ENCODE measurements at places on chromosomes 3 and 15. TPM values are rescaled to one million over a fixed set of nuclear protein-coding genes. Genes with fewer than 3 reads are reported as not detected.

NANOGP8 gene
- total RNA-seq, result not detected

ISL2 gene
- not detected for total RNA-seq

LNP1 gene
- total RNA-seq, result 2.6 TPM

TM4SF4 gene
- total RNA-seq, result not detected

DNA sequence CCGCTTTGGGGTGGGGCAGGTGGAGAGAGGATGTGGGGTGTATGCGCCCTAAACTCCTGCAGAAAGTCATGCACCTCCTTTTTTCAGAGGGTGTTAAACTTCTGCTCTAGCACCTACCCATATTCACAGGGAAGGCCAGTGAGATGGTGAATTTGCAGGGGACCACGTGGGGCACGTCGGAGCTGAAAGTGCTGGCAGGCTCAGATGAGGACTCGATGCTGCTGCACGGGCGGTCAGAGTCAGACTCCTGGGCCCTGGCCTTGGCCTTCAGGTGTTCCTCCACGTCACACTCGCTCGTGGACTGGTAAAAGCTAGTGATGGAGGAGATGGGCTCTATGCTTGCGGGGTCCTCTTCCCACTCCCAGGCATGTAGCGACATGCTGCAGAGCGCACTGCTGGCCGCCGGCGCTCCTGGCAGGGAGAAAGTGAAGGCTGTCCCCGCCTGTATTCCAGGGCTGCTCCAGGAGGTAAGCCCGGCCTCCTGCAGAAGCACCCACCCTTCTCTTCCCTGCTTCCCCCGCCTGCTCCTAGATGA lies 883 bp downstream of the CFAP92 start:
- DNase-seq, result no peak

- no peak for DNase-seq
Observed at GRCh38 chr15:91499774-91500383, 353.6 kb upstream of the SLCO3A1 start.

DNA sequence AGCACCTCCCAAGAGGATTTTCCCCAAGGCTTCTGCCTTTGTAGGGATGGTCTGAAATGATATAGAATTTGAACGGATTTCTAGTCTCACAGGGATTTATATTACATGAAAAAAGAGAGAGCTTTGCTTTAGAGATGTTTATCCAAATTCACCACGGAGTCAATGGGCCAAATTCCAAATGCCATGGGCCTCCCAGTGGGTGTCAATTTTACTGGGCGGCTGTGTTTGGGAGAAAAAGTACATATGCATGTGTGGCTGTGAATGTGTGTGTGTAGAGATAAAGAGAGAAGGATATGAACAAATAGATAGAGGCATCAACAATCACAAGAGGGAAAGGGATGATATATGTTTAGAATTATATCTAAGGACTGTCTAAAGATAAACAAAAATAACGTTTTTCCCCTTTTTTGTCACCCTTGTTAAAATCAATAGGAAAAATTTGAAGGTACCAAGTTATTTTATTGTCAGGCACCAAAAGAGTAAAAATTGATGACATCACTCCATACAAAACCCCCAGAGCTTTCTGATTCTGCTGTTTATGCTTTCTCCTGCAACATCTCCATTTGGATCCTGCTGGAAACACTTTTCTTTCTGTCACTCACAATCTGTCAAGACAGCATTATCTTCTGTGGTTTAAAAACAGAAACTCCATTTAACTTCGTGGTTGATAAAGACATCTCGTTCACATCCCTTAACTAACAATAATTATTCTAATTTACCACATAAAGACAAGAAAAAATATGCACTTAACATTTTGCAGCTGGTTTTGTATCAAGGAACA lies 160.7 kb downstream of the FHIT start:
- no peak for DNase-seq

- DNase-seq, result no peak
Observed at GRCh38 chr3:20842594-20843436, 656.8 kb upstream of the SGO1 start.

- no peak for DNase-seq
Observed at GRCh38 chr15:47820057-47820746, 102.9 kb downstream of the SEMA6D start.

DNA sequence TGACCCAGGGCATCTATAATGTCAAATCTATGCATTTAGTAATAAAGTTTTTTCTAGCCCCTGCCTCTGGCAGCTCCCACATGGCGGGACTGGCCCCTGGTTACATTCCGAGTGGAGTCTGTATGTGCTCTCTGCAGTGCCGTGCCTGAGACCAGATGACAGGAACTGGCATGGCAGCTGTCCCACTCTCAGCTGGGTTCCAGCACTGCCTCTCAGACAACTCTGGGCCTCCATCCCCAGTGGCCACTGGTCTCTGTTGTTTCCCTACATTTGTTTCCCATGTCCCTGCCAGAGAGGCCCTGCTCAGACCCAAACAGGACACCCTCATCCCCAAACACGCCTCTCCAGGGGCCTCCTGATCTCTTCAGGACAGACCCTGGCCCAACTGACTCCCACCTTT lies 109.3 kb downstream of the OCA2 start:
- DNase-seq, result no peak

DNA sequence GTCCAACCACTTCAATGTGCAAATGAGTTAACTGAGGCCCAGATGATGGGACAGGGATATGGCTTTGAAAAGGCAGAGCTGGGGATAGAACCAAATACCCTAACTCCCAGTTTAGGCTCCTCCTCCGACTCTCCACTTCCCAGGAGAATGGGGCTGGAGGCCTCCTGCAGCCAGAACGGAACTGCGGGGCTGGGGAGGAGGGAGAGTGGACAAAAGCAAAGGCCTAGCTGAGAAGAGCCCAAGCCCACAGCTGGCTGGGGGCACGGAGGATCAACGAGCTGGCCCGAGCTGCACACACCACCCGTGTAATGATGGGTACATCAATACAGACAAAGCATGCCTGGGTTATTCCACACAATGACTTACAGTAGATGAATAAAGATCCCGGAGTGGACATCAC lies 74.8 kb downstream of the NUP210 start:
- no peak for DNase-seq

- no peak for DNase-seq
Observed at GRCh38 chr3:19645093-19645492, 288.9 kb downstream of the EFHB start.

- DNase-seq, result no peak
Observed at GRCh38 chr3:100072326-100073048, 41.8 kb downstream of the FILIP1L start.

DNA sequence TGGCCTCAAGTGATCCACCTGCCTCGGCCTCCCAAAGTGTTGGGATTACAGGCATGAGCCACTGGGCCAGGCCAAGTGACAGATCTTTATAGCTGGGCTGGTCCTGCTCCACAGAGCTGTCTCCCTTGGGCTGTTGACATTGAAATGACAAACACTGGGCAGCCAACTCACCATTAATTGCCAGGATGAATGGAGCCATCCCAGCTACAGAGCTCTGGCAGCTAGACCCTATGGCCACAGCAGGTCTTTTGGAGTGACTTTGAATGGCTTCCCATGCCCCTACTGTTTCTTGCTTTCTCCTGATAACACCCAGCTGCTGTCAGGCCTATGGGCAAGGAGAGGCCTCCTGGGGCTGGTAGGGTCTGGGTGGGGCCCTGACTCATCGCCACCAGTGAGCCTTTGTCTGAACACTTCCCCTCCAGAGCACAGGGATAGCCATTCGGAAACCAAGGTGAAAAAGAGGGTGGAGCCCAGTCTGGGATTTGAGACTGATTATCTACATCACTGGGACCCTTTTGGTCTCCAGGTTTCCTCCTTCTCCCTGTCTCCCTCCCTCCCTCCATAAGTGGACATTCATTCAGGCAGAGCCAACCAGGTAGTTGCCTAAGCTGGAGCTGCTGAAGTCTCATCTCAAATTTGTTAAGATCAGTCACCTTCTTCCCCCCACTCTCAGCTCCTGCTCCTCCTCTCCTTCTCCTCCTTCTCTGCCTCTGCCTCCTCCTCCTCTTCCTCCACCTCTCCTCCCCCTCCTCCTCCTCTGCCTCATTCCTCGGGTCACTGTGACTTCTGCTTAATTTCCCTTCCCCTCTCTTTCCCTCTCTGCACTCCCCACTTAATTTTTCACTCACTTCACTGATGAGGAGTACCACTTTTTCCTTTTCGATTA lies 34.0 kb downstream of the BHLHE40 start:
- peak; percentile 44 for DNase-seq

DNA sequence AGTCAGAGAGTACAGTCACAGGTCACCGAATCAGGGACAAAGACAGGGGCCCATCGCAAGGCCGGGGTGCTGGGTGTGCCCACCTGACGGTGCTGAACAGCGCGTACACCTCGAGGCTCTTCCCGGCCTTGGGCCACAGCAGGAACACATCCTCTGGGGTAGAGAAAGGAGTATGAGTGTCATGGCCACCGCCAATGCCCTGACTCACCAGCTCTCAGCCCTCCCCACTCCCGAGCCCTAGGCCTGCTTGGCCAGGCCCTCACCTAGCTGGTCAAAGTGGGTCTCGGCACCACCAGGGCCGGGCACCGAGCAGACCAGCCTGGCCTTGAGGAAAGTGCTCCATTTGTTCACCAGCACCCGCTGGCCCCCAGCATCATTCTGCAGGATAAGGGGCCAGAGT lies 4.2 kb downstream of the SEMA3G start:
- no peak for DNase-seq

DNA sequence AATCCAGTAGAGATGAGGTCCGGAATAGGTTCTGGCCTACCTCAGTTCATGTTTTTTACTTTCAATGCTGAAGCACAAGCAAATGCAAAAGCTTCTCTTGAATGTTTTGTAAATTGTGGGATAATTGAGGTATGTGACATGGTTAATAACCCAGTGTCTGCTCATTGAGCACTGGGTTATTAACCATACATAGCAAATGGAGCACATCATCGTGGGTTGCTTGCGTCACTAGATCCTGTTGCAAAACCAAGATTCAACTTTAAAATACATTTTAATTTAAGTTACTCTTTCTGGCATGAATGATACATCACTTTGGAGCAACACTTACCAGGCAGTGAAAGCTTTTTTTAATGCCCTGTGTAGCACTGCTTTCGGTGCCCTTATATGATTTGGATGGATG lies 165.6 kb downstream of the IGF1R start:
- DNase-seq, result no peak
